ENCODE measurements at places on chromosomes 12 and 14. TPM values are rescaled to one million over a fixed set of nuclear protein-coding genes. Genes with fewer than 3 reads are reported as not detected.

The SERPINA5 gene
- total RNA-seq, result not detected

DNA sequence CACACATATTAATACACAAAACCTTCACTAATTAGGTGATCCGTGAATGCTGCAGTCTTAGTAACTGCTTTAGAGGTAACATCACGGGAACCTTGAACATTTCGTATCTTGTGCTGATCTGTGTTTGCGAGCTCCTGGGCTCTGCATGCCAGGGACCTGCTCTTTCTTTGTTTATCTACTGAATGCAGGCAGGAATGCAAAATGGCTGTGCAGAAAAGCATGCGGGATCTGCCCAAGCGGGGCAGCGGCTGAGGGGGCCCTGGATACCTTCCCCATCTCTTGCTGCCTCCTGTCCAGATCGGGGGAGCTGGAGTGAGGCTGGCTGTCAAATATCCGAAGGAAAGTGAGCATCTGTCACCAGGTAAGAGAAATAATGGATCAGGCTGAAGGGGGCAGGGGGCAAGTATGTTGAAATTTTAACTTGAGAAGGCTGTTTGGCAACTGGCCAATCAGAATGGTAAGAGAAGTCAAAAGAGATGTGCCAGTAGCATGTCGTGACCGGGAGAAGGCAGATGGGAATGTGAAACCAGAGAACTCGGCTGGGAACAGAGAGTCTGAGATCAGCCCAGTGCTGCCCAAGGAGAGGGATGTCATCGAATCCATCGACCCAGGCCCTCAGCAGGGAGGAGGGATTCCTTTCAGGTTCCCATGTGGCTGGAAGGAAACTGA lies 191.4 kb downstream of the TTC7B start:
- DNase-seq, result no peak

DNA sequence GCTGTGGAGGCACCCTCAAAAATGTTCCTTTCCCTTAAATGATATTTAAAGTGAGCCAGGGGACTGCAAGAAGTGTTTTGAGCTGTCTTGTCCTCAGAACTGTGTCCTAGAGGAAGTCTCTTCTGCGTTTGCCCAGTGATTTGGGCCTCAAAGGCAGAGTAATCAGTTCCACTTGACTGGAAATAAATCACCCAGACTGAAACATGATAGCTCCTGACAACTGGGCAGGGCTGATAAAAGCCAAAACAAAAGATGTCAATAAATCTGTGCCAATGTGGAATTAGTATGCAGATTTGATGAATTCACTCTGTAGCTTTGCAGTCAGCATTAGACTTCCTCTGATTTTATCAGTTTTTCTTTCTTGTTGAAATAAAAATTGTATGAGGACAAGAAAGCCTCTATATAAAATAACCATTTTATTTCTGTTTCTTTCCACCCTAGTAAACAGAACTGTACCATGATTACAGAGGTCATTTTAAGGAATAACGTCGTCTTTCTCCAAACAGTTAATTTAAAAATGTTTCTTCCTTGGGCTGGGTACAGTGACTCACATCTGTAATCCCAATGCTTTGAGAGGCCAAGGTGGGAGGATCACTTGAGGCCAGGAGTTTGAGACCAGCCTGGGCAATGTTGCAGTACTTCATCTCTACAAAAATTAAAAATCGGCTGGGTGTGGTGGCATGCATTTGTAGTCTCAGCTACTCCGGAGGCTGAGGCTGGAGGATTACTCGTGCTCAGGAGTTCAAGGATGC lies 180.8 kb downstream of the ERC1 start:
- no peak for DNase-seq

- DNase-seq, result no peak
Measured at GRCh38 chr14:101460986-101461750, 100.1 kb upstream of the DIO3 start.

GRCh38 chr12:93089805-93090569 lies 160.9 kb upstream of the EEA1 start:
- DNase-seq, result peak; percentile 47

The KLRC1 gene
- total RNA-seq, result 4.9 TPM

DNA sequence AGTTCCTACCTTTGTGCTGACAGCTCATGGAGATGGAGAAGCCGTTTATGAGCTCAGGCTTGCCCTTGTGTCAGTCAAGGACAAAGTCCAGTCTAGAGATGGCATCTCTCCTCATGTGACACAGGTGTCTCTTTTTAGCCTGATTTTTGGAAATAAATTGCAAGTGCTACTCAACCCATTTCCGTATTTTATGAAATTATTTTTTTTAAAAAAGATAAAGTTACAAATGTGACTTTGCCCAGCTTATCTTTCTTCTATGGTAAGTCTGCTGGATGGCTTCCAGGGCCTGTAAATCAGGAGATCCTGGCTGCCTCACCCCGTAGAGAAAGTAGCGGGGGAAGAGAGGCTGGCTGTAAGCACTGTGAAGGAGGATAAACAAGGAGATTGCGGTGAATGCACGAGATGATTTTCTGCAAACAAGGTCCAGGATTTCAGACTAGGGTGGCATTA lies 169.7 kb downstream of the MYRFL start:
- no peak for DNase-seq

The LALBA gene
- total RNA-seq, result not detected

DNA sequence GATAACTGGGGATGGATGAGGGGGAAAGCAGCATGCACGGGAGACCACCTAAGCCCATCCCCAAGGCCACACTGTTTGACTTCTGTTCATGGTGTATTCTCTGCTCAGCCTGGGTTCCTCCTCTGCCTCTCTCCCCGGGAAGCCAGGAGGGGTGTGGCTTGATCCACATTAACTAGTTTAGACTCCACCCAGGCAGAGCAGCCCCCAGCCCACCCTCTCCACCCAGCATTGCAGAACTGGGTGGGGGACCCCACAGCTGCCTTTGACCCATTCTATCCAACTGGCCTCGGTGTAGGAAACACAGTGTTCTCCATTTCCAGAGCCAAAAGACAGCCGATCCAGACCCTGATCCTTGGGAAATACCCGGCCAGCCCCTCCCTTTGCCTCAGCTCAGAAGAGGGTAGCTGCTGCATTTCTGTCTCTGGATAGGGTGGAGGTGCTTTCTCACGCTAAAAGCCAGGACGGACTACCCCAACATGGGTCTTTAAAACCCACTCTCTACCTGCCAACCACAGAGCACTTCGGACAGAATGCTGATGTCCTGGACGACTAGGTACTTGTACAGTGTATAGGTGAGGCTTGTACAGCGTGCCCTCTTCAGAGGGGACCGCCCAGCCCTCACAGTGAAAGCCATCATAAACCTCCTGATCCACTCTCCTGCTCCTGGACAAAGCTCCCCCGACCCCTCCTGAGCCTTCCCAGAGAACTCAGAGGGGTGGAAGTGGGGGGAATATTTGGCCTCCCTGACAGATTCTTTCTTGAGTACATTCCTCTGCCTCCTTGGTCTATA lies 9.4 kb downstream of the SPRYD3 start:
- DNase-seq, result no peak

DNA sequence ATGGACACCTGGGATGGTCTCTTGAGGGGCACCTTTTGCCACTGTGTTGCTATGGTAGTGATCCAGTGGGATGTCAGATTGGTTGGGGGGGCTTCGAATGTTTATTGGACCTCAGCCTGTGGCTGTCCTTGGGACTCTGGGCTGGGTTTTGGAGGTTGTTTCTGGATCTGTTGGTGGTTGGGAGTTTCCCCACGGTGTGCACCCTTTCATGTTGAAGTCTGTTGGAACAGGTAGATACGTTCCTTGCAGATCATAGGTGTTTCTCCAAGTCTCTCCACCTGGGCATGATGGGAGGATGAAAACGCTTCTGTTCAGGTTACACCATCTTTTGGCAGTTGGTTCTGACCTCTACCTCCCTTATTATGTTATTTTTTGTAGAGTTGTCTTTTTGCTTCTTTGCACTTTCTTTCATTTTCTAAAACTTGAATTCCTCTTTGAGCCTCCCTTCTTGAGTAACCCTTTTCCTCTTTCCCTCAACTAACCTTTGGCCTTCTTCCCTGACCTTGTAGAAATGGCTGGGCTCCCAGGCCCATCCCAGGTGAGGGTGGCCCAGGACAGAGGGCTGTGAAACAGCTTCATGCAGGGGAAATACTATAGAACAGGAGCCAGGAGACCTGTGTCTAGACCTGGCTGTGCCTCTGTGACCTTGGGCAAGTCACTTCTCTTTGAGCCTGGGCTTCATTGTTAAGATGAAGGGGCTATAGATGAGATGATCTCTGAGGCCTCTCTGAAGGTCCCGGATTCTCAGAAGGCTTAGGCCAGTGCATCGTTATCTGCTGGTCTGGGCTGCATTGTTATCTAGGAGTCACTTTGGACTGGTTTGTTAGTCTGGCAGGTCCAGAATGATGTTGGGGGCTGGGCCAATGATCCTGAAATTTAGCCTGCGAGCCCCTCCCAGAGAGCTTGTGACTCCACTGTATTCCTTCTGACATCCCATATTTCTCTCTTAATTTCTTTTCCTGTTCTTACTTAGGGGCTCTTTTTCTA lies 2.0 kb downstream of the ATN1 start:
- DNase-seq, result no peak

The PPFIA2 gene
- not detected for total RNA-seq

The ASPG gene
- total RNA-seq, result not detected
